Stimulated activated CD4-positive, alpha-beta T cell treated with anti-CD3 and anti-CD28 coated beads, TNF-alpha, amount 100 ng/mL, for 24 hours (primary cell): ENCODE measurements at places on chromosomes 11 and 22.
A peak's percentile ranks its signal among the peaks of the same experiment; 100 is the strongest.

- no peak for DNase-seq
These were observed 76.9 kb downstream of the BCR start for GRCh38 chr22:23256986-23257888.

DNA sequence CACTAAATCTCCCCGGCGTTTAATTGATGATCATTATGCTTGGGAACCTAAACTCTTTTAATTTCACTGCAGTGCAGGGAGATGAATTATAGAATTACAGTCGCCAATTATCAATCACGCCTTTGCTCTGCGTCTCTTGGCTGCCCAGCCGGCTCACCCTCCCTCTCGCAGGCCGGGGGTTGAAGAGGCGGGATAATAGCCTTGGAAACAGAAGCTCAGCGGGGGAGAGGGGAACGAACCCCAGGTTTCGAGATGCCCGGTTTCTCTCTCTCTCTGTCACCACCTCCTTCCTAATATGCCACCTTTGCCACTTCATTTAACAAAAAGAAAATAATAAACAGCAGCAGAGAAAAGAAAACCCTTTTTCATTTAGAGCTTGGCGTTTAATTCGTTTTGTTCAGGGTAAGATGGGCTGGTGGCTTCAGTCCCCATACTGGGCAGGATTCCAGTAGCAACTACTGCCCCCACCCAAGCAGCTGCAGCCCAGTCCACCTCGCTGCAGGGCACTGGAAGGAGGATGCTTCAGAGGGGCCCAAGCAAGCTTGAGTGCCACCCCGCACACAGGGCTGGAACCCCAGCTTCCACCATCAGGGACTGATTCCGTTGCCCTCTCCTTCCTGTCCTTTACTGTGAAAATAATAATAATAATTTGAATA, 271.7 kb downstream of the BUD13 start:
- DNase-seq = no peak

DNA sequence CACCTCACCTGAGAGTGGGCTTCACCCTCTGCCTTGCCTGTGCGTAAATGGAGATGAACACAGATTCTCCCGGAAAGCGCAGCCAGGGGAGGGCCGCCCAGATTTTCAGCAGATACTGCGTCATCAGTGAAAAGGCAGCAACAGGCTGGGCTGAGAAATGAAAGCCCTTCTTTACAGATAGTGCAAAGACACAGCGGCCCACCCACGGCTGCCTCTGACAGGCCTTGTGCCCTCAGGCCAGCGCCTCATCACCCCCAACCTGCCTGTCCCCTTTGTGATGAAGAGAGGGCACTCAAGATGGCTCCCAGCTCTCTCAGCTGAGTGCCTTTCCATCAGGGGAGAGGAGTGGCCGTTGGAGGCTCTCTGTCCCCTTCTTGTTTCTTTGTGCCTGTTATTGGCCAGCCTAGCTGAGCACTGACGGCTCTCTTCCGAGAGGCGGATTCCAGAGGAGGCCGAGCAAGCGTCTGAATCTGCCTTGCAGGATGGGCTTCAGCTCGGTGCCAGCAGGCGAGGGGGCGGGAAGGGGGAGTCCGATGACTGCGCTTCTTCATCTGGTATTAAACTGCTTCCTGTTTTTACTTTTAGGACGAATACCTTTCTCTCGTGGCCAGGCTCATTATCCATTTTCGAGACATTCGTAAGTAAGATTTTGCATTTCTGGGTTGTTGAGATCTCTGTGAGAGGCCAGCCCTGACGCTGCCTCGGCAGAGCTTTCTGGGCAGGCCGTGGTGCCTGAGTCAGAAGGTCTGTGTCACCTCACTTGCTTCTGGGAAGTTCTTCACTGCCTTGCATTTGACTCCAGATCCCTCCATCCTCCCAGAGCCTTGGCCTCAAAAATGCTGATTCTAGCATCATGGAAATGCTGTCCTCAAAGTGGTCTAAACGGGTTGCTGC, 43.7 kb downstream of the MED15 start:
- peak; percentile 58 for DNase-seq

- DNase-seq = no peak
These were observed 5.3 kb downstream of the ADA2 start for GRCh38 chr22:17213976-17214375.

DNA sequence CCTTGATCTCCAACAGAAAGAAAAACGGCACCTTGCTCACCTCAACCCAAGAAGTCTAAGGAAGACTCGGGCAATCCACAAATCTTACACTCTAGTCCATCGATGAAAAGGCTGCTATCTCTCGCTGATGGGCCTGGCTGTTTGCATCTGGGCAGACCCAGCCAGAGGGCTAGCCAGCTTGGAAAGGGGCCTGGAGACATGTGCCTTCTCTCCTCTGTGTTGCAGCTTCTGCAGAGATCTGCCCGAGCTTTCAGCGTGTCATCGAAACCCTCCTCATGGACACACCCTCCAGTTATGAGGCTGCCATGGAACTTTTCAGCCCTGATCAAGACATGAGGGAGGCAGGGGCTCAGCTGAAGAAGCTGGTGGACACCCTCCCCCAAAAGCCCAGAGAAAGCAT, 3.2 kb downstream of the SCGB1A1 start:
- DNase-seq = no peak

GRCh38 chr11:33932721-33933120, 40.8 kb upstream of the LMO2 start:
- DNase-seq = no peak

DNA sequence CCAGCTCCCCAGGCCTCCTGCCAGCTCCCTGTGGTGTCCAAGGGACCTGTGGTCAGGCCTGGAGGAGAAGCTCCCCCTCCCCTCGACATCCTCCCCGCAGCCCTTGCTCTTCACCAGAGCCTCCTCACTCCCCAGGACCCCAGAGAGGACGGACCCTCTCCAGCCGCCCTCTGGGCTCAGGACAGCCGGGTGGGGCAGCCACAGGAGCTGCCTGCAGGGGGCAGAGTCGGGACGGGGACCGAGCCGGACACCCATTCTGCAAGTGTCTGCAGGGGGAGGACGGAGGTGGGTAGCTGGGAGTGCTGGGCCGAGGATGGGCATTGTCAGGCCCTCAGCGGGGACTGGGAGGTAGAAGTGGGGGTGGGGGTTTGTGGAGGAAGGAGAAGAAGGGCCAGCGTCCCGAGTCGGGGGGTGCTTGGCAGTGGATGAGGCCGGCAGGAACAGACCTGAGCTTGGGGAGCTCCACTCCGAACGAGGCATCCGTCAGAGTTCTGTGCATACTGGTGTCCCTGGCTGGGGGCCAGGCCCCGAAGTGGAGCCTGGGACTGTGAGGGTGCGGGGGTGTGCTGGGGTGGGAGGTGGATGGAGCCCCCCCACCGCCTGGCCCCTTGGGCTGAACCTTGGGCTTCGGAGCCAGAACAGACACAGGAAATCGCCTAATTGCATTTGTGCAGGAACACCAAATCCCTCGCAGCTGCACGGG, 15.2 kb downstream of the PRR33 start:
- no peak for DNase-seq

DNA sequence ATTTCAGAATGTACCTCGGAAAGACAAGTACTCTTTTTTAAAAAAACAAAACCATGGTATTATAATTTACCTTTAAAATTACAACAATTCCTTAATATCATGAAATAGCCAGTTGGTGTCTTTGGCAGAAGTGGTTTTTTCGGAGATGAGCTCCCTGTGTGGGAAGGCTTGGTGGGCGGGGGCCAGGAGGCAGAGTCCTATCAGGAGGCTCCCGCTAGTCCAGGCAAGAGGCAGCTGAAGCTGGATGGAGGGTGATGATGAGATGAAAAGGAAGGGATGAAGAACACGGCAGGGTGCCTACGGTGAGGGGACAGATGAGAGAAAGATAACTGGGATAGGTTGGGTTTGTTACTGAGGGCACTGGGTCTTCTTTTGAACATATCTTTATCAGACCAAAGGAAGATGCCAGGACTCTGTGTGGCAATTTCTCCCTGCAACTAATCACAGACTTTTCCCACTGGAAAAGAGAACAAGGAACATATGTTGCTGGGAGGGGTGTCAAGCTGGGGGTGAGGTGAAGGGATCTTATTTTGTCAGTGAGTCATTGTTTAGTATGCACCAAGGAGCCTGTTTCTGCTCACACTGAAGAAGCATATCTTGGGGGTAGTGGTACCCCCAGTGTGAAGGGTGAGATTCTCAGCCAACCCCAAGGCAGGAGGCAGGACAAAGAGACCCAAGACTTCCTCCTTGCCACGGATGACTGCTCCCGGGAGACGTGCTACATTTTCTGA, 91.5 kb upstream of the YWHAH start:
- no peak for DNase-seq

DNA sequence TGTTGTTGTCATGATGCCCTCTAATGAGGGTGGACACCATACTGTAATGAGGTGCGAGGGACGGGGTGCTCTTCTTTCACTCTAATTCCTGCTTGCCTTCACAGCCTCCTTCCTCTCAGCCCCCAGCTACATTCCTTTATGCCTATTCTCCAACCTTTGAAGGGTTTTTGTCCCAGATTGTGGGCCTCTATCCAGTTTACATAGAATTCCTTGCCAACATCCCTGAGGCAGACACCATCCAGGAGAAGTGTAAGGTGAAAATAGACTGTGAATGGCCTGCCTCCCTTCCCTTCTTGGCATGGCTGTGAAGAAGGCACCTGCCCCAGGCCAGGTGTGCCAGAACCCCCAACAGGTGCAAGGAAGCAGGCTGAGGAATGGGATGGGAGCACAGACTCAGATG, 122.3 kb downstream of the CHST1 start:
- no peak for DNase-seq

GRCh38 chr11:66073669-66074068, 3.6 kb downstream of the PACS1 start:
- no peak for DNase-seq

GRCh38 chr11:123580557-123581275, 73.7 kb downstream of the SCN3B start:
- peak; percentile 64 for DNase-seq

- no peak for DNase-seq
These were observed 115.7 kb downstream of the ENTHD1 start for GRCh38 chr22:39777716-39778454.

GRCh38 chr11:94721565-94722292, 46.4 kb upstream of the AMOTL1 start:
- no peak for DNase-seq

DNA sequence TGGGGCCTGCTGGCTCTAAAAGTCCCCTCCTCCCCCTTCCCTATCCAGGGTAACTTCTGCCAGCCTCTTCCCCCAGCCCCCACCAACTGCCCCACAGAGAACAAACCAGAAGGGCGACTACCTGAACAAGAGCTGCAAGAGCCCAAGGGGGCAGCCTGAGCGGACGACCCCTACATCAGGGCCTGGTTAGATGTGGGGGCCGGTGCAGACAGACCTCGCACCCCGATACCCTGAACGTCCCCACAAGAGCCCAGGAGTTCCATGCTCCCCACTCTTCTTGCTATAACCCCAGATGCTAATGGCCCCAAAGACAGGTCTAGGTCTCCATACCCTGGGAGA, 20.7 kb downstream of the SUN2 start:
- no peak for DNase-seq

DNA sequence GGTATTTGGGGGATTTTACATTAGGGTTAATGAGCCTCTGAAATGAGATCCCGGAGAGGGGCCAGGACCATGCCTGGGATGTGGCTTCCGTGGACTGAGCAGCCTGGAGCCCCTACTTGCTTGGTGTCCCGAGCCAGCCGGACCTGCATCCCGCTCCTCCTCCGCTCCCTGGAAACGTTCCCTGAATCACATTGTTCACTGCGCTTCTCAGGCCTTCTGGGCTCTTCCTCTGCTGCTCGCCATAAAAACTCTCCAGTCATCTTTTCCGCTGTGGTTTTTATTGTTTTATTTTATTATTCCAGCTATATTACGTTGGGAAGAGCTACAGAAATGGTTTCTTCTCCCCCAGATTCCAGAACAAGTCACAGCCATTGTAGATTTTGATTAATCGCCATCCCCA, 13.3 kb upstream of the KCNQ1OT1 start:
- DNase-seq = no peak

- DNase-seq = no peak
These were observed 10.2 kb upstream of the ALG8 start for GRCh38 chr11:78149646-78150045.

DNA sequence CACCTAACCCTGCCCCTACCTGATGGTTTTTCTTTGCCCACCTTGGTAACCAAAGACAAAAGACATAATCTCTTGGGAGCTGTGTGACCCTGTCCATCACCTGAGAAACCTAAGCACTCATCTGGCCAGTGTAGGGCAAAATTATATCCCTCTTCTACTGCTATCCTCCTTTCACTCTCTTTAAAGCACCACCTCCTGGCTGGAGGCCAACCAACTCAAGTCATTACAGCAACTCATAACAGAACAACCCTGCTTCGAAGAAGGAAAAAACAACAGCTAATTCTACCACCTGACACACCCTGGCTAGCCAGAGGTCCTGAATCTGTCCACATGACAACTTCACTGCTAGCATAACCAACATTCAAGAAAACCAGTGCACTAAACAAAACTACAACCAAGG, 45.5 kb downstream of the GAS2 start:
- no peak for DNase-seq

DNA sequence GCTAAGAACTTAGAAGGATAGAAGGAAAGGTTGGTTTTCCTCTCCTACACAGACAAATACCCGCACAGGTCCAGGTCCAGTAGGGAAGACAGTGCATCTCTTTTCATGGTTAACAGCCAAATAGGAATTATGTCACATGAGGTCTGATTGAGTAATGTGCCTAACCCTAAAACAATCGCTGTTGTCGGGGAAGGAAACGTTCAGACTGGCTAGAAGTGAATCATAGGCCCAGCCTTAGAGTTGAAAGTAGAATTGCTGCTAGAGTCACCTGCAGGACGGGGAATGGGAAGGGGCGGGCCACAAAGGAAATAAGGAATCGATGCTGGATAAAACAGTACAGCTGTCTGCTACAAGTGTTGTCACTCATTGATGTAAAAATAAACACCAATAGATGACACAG, 12.4 kb upstream of the HTATIP2 start:
- DNase-seq = no peak

- DNase-seq = no peak
These were observed 111.6 kb downstream of the RASSF10 start for GRCh38 chr11:13120691-13121090.

DNA sequence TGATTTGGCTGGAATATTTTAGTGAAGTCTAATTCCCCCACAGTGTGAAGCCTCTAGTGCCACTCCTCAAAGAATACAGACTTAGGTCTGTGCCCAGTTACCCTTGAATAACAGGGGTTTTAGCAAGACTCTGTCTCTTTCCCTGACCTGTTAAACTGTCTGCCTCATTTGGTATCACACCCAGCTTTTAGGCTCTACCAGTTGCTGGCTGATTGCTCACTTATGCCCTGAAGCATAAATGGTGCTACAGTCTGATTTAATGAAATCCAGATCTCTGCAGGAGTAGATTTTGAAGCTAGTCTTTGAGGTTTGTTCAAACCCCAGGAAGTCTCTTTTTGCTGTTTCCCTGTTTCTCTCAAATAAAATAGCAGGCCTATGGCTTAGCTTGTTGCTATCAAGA, 45.2 kb upstream of the LIPT2 start:
- DNase-seq = no peak

GRCh38 chr11:43941257-43941994, 1.0 kb upstream of the C11orf96 start:
- no peak for DNase-seq
